ENCODE measurements at places on chromosomes 12 and 14.

- DNase-seq, result no peak
Measured at GRCh38 chr14:93121030-93121834, 5.5 kb upstream of the ITPK1 start.

DNA sequence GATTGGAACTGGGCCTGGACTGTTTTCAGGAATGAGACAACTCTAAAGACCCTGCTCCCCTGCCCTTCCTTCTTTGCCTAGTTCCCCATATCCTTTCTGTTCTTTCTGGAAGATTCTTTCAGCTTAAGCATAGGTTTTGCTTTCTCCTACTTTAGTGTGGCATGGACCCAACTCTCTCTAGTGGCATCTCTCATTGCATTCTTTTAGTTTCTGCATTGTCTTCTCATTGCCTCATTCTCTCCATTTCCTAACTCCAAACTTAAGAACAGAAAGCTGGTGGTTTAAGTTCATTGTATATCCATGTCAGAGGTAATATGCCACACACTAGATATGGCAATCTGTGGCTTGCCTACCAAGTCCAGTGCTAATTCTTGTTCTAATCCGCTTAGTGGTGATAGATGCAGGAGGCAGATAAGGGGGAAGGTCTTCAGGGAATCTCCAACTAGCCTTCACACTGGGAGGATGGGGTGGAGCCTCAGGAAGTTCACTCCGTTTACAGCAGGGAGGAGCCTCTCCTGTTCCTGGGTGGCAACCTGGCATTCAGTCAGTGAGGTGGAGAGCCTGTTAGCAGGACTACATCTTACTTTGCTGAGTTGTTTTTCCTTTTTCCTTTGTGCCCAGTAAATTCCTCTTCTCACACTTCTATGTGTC is 165.1 kb upstream of the LMNTD1 start:
- no peak for DNase-seq

GRCh38 chr14:99530407-99531155 is 49.4 kb downstream of the CCNK start:
- DNase-seq, result no peak

DNA sequence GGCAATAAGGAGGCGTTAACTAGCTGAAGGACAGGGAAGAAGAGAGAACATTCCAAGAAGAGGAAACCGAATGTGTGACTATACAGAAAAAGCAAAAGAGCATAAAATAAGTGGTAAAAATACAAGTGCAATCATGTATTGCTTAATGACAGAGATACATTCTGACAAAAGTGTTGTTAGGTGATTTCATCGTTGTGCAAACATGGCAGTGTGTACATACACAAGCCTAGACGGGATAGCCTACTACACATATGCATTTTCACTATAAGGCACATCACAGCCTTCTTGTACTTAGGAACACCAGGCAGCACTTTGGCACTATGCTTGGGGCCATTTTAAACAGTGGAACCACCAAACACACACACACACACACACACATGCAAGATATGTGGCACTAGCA is 299.3 kb downstream of the BCAT1 start:
- no peak for DNase-seq

DNA sequence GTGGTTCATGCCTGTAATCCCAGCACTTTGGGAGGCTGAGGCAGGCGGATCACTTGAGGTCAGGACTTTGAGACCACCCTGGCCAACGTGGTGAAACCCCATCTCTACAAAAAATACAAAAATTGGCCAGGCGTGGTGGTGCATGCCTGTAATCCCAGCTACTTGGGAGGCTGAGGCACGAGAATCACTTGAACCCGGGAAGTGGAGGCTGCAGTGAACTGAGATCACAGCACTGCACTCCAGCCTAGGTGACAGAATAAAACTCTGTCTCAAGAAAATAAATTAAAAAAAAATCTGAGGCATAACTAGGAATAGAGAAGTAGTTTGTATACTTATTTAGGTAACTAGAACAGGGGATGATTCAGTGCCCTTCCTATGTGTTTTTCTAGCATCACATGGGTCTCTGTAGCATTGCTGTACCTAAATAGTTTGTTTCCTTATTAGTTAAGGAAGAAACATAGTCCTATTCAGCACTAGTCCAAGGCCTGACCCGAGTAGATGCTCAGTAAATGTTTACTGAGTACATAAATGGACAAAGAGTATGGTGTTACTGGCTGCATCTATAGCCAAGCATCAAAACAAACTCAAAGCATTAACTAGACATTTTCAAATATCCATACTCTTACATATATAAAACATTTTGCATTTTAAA is 21.7 kb downstream of the TAOK3 start:
- no peak for DNase-seq

- no peak for DNase-seq
Measured at GRCh38 chr14:103188810-103189480, 65.7 kb downstream of the TNFAIP2 start.

GRCh38 chr14:74963705-74964271 is 8.4 kb upstream of the PGF start:
- no peak for DNase-seq

- DNase-seq, result no peak
Measured at GRCh38 chr14:105047283-105048016, 17.8 kb downstream of the GPR132 start.

GRCh38 chr14:68628605-68629310 is 164.1 kb downstream of the ZFP36L1 start:
- DNase-seq, result no peak

- no peak for DNase-seq
Measured at GRCh38 chr14:67746927-67747326, 45.2 kb downstream of the RDH12 start.

- peak; percentile 67 for DNase-seq
Measured at GRCh38 chr12:59149995-59150642, 229.8 kb upstream of the LRIG3 start.

GRCh38 chr14:99273766-99274345 is 1.9 kb upstream of the BCL11B start:
- peak; percentile 16 for DNase-seq

DNA sequence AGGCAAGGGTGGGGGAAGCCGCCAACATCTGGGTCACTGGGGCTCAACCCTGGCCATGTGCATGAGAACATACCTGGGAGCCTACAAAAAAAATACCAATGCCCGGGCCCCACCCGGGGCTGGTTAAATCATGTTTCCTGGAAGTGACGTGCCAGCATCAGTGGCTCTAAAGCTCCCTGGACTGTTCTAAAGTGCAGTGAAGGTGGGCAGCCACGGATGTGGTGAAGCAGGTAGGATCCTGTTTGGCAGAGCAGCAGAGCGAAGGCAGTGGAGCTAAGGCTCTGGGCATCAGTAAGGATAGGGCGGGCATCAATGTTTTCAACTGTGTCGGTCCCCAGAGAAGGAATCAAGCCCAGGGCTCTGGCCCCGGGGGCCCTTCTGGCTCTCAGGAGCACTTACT is 525 bp upstream of the GPR68 start:
- DNase-seq, result no peak

GRCh38 chr12:71469258-71469750 is 29.7 kb downstream of the LGR5 start:
- peak; percentile 49 for DNase-seq

- no peak for DNase-seq
Measured at GRCh38 chr14:57502586-57503254, 9.1 kb upstream of the CCDC198 start.

GRCh38 chr12:1523046-1523445 is 71.3 kb downstream of the FBXL14 start:
- no peak for DNase-seq

DNA sequence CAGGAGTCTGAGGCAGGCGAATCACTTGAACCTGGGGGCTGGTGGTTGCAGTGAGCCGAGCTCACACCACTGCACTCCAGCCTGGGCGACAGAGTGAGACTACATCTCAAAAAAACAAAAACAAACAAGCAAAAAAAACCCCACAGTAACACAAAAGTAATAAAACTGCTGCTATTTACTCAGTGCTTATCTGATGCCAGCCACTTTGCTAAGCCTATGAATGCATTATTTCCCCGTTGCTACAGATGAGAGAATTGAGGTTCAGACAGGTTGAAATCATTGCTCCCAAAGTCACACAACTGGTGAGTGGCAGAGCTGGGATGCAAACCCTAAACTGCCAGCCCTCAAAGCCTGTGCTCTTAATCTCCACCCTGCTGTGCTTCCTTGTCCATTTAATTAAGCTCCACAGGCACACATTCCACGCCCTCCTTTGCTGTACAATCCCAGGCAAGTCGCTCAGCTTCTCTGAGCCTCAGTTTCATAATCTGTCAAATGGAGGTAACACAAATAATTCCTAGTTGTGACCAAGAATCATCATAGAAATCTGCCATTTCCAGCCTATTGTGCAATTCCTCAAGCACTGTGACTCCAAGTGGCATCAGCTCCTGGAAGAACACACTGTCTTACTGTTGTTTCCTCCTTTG is 5.7 kb upstream of the OAS3 start:
- DNase-seq, result no peak

DNA sequence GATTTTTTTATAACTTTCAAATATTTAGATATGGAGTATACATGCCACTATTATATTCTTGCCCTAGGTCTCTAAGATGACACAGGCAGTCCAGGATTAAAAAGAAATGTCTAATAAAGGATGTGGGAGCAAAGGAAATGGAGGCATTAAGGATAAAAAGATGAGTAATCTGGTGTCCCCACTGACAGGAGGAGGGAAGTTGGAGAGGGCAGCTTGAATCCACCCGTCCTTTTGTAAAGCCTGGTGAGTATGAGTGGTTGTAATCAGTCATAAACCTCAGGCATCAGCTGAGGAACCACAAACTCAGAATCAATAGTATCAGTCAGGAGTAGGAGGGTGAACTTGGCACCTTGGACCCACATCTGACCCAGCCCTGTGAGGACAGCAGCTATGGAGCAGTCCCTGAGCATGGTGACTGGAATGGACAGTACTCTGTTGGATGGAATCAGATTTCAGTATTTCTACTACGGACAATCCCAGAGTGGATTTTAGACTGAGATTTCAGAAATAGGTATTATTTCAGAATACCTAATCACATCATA is 100.5 kb downstream of the EXOC5 start:
- DNase-seq, result no peak

GRCh38 chr12:50505675-50506530 is 1.1 kb downstream of the DIP2B start:
- DNase-seq, result no peak

DNA sequence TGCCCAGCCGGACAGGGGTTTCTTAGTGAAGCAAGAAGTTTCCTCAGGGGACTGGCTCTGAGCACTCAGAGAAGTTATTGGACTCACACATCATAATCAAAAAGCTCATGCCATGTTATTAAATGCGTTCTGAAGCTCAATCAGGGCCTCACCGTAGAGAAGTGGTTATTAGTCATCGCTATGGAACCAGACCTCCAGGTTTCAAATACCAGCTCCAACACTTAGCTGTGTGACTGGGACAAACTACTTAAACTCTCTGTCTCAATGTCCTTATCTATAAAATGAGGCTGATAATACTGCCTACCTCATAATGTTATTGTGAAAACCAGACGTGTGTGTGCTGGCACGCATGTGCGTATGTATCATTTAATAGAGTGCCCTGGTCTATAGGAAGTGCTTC is 7.3 kb downstream of the STAT6 start:
- DNase-seq, result no peak

- peak; percentile 15 for DNase-seq
Measured at GRCh38 chr12:40892528-40892927, 200.3 kb downstream of the CNTN1 start.

DNA sequence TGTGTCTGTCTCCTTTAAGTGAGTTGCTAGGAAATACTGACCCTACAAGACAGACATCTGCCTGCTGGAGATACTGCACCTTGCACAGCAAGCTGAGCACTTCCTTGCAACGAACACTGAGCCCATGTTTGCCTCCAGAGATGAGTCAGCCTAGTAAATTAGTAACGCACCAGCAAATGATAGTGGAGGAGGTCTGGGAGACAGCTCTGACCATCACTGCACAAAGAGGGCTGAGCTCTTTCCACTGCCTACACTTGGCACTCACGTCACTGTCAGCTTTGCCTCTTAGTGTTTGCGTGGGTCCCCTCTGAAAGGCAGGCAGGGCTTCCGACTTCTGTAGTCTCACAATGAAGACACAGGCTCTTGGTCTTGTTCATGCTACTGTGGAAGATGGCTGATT is 109.0 kb downstream of the APAF1 start:
- peak; percentile 20 for DNase-seq

DNA sequence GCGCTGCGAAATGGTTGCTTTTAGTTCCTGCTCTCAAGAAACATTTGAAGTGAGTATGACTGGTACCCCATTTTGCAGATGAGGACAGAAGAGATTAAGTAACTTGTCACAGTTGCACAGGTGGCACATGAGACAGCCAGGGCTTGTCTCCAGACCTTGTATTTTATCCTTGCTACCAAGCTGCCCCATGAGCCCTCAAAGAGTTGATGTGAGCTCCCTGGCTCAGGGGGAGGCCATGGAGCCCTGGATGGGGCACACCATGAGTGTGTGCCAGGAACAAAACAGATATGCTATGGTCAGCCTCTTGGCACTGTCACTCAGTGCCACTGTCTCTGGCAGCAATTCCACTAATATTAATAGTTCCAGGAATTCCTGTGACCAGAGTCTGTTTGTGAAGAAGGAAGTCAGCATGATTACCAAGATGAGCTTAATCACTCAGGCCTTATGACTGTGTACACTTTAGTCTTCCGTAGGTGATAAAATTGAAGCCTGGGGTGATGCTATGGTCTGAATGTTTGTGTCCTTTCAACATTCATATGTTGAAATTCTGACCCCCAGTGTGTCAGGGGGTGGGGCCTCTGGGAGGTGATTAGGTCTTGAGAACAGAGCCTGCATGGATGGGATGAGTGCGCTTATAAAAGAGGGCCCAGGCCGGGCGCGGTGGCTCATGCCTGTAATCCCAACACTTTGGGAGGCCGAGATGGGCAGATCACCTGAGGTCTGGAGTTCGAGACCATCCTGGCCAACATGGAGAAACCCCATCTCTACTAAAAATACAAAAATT is 806.8 kb downstream of the AACS start:
- no peak for DNase-seq

DNA sequence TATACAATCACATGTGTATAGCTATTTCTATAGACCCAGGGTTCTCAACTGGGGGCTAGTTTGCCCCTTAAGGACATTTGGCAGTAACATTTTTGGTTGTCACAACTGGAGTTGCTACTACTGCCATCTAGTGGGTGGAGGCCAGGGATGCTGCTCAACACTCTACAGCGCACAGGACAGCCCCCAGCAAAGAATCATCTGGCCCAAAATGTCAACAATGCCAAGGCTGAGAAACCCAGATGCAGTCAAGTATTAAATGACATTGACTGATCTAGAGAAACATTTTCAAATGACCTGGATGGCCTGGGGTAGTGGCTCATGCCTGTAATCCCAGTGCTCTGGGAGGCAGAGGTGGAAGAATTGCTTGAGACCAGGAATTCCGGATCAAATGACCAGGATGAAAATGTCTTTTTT is 5.8 kb downstream of the WSB2 start:
- no peak for DNase-seq

GRCh38 chr12:57687862-57688261 is 6.1 kb upstream of the OS9 start:
- DNase-seq, result no peak

GRCh38 chr12:110913119-110914056 is 7.0 kb downstream of the MYL2 start:
- no peak for DNase-seq

GRCh38 chr12:76782526-76782925 is 18.6 kb downstream of the ZDHHC17 start:
- DNase-seq, result no peak

- DNase-seq, result no peak
Measured at GRCh38 chr12:39815746-39816145, 196.1 kb upstream of the ABCD2 start.
